ENCODE measurements at places on chromosomes 4 and X.

- DNase-seq, result no peak
These were observed 697 bp downstream of the ZNF280C start for GRCh38 chrX:130267956-130268448.

GRCh38 chrX:24355095-24355494, 5.3 kb upstream of the SUPT20HL1 start:
- DNase-seq, result no peak

DNA sequence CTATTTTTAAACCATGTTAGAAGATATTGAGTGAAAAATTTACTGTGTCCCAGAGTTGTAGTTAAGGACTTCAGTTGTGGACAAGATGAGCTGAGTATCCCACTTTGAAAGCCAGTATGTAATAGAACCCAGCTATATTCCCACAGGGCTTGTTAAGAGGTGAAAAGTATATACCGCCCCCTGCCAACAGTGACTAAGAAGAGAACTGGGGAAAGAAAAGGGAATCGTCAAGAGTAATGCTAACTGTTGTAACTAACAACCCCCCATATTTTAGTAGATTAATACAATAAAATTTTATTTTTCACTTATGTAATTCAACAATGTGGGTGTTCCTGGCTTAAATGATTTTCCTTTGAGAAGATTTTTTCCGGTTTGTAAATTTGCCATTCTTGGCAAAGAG, 250.4 kb upstream of the GIMD1 start:
- no peak for DNase-seq

DNA sequence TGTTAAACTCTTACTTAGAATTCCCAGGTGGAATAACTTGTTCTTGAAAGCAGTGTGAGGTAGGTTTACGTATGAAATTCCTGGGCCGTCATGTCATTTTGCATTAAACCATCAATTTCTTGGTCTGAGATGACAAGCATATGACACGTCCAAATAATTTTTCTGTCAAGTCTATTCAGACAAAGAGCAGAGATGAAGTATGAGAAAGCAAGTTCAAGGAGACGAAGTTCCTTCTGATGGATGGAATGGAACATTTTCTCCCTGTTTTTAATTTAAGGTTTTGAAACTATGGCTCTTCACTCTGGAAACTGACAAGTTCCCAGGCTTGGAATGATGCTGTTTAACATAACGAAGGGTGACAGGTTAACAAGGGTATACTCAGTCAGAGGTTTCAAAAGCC, 252.8 kb upstream of the SFRP2 start:
- no peak for DNase-seq

GRCh38 chr4:87521757-87522374, 7.3 kb downstream of the SPARCL1 start:
- no peak for DNase-seq

DNA sequence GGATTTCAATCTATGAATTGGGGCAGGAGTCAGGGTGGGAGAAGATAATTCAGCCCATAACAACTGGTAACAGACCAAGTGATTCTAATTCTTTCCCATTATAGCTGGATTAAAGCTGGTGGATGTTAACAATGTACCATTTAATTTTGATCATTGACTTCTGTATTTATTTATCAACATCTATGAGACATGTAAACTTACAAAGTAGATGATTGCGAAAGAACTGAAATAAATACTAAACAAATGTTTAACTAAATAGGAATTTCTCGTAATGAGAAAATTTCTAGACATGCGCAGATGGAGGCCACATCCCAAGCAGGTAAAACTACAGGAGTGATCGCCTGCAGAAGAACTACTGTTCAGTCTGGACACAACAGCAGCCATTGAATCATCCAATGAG, 107.1 kb downstream of the NR3C2 start:
- DNase-seq, result no peak

DNA sequence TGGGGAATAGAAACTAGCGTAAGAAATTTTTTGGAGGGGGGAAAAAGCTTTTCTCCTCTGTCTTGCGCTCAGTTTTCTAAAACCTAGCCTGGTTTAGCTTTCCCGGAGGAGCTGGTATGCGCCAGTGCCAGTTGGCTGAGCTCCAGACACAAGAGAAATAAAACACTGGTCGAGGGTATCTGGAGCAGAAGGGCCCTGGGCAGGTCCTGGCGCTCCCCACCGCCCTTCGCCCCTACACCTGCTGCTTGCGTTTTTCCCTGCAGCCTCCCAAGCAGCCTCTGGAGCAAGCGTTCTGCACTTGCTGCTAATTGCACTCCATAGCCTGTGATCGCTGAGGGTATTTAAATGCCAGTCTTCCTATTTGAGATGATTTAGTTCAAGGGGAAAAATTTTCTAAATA, 816 bp downstream of the EREG start:
- no peak for DNase-seq

DNA sequence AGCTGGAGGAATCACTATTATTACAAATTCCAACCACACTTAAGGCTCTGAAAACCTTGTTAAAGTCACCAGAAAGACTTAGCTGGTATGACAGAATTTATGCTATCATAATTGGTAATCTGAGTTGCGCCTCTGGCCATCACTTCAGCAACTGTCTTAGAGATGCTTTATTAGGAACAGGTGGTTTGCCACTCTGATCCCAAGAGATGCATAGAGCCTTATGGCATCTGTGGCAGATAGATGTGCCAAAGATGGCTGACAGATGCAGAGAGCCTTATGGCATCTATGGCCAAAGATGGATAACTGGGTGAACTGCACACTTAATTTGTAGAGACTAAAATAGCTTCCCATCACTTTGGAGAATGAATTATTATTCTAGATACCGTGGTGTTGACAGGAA, 32.3 kb upstream of the PLAC8 start:
- no peak for DNase-seq

- DNase-seq, result no peak
These were observed 469.5 kb upstream of the FAT1 start for GRCh38 chr4:187193141-187193540.

DNA sequence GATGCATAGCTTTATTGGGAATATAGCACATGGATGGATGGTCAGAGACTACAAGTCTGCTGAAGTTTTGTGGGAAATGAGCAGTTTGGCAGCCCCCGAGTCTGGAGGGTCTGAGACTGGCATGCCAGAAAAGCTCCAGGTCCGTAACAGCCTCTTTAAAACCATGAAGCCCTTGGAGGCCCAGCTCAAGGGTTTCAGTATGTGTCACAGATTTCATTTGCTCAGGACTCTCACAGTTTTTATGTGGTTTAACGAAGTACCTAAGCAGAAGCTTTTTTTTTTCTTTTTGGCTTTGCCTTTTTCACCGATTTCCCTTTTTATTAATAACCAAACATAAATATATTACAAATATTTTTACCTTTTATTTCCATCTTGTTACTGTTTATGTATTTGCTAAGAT, 30.6 kb upstream of the TMEM184C start:
- DNase-seq, result no peak
